ENCODE measurements at places on chromosomes 3 and 15. TPM values are rescaled to one million over a fixed set of nuclear protein-coding genes. Genes with fewer than 3 reads are reported as not detected.

USP13 gene
- 13.8 TPM for total RNA-seq

IL17RE gene
- total RNA-seq = 0.70 TPM

SLITRK3 gene
- not detected for total RNA-seq

P4HTM gene
- 24.8 TPM for total RNA-seq

PPP4R2 gene
- 118 TPM for total RNA-seq

NME9 gene
- not detected for total RNA-seq

GCNT3 gene
- not detected for total RNA-seq

PLAAT1 gene
- not detected for total RNA-seq

PPP1R14D gene
- total RNA-seq = not detected

ZNF660 gene
- 0.32 TPM for total RNA-seq

CIP2A gene
- total RNA-seq = 50.1 TPM

SLC28A2 gene
- not detected for total RNA-seq

USF3 gene
- total RNA-seq = 12.4 TPM

TRAT1 gene
- total RNA-seq = 21.7 TPM

SPCS1 gene
- 148 TPM for total RNA-seq

PRR20G gene
- total RNA-seq = not detected

CYP1A2 gene
- total RNA-seq = not detected

ADIPOQ gene
- total RNA-seq = not detected

DGKG gene
- 0.42 TPM for total RNA-seq

C3orf33 gene
- total RNA-seq = 2.5 TPM

NOX5 gene
- not detected for total RNA-seq

CACNA1D gene
- total RNA-seq = 0.13 TPM

SPINK8 gene
- not detected for total RNA-seq

DUOXA2 gene
- total RNA-seq = not detected

ARHGEF26 gene
- total RNA-seq = not detected

XCR1 gene
- total RNA-seq = not detected

HIGD2B gene
- total RNA-seq = 0.32 TPM

CD86 gene
- 0.19 TPM for total RNA-seq

NPAP1 gene
- not detected for total RNA-seq

CP gene
- not detected for total RNA-seq

TM4SF18 gene
- total RNA-seq = not detected

SIDT1 gene
- 13.5 TPM for total RNA-seq

SEMA3G gene
- total RNA-seq = 0.19 TPM

Data from activated CD8-positive, alpha-beta memory T cell treated with anti-CD3 and anti-CD28 coated beads for 36 hours (primary cell).